Stimulated activated CD4-positive, alpha-beta T cell treated with anti-CD3 and anti-CD28 coated beads, TNF-alpha, amount 100 ng/mL, for 48 hours (primary cell): ENCODE measurements at places on chromosomes 11 and 22.

DNA sequence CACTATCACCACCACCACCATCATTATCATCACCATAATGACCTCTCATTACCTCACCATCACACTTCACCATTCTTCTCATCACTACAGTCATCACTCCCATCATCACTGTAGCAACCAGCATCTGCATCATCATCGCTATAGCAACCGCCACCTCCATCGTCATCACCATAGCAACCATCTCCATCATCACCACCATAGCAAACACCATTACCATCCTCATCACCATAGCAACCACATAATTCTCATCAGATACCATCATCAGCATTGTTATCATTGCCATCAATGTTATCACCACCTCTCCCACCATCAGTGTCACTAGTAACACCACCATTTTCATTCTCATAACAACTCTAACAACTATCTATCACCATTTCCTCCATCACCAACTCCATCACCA lies 23.1 kb upstream of the CD82 start:
- no peak for DNase-seq

- DNase-seq: no peak
Observed at GRCh38 chr11:65633390-65634108, 4.4 kb upstream of the SIPA1 start.

DNA sequence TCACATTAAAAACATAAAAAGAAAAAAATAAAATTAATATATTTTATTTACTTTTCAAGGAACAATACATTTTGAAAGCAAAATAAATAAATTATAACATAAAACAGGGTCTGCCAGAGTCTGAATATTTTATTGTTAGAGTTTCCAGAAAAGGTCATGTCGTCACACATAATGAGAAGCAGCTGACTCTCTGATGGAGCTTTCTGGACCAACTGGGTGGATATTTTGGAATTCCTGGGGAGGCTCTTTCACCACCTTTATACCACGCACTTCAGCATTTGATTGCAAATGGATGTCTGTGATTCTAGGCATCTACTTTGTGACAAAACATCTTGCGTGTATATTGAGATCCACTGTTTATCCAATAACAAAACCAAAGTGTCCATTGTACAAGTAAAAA lies 455.0 kb upstream of the CCDC179 start:
- DNase-seq: no peak

- no peak for DNase-seq
Observed at GRCh38 chr22:46044621-46045458, 67.9 kb upstream of the WNT7B start.

- no peak for DNase-seq
Observed at GRCh38 chr22:50452649-50453048, 22.2 kb downstream of the SBF1 start.

- DNase-seq: no peak
Observed at GRCh38 chr22:30561402-30562189, 12.9 kb downstream of the GAL3ST1 start.

DNA sequence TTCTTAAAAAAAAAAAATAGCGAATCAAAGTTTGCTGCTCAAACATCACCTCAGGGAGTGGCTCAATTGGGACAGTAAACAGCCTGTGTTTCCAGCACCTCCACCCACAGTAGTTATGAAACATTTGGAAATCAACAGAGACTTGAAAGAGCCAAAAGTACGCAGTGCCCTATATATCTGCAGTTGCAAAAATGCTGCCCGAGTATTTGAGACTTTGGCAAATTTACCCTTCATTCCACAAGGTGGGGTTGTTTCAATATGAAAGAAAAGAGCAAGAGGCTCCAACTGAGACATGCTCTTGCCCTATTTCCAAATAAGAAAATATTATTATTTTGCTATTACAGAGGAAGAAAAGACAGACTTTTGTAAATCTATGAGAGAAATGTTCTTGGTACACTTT lies 851.1 kb upstream of the RAG2 start:
- DNase-seq: no peak

DNA sequence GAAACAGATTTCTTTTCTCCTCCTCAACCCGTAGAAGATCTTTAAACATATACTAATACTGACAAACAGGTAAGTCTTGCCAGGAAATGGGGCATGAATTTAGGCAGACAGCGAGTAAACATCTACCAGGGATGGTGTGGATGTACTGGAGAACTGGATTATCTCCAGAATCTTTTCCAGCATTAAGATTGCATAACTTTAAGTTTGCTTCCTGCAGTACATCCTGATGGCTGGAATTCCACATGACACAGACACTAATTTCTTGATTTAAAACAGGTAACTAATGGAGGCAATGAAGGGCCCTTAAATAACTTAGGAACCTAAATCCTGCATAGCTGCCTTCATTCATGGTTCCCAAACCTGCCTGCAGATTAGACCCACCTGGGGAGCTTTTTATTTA lies 40.7 kb downstream of the JHY start:
- no peak for DNase-seq

GRCh38 chr11:221539-221938 lies 14.0 kb downstream of the RIC8A start:
- no peak for DNase-seq

DNA sequence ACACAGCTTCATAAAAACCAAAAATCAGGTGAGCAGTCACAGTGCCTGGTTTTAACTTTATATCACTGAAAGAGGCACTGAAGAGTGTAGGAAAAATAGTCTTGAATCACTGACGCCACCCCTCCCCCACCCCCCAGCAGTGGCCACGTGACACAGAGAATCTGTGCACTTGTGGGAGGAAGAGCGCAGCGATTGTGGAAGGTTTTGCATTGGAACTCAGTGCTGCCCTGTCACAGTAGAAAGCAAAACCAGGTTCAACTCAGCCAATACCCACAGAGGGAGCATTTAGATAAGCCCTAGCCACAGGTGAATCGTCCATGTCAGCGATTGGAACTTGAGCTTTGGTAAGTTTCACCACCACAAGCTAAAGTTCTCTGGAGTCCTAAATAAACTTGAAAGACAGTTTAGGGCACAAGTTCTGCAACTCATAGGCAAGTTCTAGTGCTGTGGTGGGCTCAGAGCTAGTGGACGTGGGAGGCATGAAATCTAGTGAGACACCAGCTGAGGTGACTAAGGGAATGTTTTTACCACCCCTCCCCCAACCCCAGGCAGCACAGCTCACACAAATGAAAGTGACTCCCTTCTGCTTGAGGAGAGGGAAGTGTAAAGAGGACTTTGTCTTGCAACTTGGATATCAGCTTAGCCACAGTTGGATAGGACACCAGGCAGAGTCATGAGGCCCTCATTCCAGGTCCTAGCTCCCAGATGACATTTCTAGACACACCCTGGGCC lies 13.3 kb downstream of the OR52B2 start:
- DNase-seq: no peak

- no peak for DNase-seq
Observed at GRCh38 chr11:2696455-2696854, 3.3 kb downstream of the KCNQ1OT1 start.

- no peak for DNase-seq
Observed at GRCh38 chr22:44758344-44758973, 6.1 kb downstream of the ARHGAP8 start.

GRCh38 chr11:108340973-108341372 lies 118.1 kb downstream of the ATM start:
- no peak for DNase-seq

DNA sequence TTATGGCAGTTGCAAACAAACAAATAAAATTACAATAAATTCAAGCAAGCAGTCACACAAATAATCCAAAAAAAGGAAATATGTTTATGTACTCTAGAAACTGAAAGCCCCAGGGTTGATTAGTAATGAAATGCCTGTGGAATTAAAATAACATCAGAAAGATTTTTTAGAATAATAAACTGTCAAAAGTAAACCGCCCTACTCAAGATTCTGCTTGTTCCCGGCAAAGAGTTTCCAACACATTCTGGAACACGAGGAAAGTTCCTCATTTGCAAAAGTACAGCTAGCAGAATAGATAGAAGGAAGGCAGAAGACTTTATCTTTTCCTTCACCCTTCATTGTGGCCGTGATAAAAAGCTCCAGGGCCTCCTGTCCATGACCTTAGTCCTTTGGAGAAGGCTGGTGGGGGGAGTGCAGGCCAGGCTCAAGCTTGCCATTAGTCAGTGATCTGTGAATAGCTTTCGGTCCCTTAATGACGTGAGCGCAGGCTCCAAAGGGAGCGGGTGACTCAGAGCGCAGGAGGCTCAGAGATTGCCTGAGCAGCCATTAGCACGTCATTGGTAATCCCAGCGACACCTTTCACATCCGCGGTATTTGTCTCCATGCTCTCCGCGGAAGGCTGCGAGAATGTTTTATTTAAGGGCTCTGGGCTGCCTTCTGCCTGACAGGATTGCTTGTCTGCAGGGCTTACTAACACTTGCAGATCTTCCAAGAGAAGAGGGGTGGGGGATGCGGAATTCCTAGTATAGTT lies 458.3 kb downstream of the METTL15 start:
- no peak for DNase-seq

- DNase-seq: no peak
Observed at GRCh38 chr22:35380013-35380412, 883 bp upstream of the HMOX1 start.

DNA sequence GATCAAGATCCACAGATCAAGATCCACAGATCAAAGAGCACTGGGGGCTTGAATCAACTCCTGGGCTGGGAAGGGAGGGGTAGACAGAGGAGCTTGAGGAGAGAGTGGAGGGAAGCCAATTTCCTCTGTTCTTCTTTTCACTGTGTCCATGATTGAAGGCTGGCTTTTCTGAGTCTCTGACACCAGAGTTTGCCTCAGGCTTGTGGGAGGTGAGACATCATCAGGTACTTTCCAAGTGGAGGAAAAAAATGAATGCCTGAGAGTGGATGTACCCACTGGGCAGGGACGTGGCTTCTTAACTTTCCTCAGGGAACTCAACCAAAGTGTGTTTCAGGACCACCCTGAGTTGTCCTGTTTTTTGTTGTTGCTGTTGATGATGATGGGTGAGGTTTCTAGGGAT lies 11.0 kb upstream of the HEPHL1 start:
- no peak for DNase-seq

- no peak for DNase-seq
Observed at GRCh38 chr11:61087426-61088119, 14.7 kb upstream of the CD5 start.

DNA sequence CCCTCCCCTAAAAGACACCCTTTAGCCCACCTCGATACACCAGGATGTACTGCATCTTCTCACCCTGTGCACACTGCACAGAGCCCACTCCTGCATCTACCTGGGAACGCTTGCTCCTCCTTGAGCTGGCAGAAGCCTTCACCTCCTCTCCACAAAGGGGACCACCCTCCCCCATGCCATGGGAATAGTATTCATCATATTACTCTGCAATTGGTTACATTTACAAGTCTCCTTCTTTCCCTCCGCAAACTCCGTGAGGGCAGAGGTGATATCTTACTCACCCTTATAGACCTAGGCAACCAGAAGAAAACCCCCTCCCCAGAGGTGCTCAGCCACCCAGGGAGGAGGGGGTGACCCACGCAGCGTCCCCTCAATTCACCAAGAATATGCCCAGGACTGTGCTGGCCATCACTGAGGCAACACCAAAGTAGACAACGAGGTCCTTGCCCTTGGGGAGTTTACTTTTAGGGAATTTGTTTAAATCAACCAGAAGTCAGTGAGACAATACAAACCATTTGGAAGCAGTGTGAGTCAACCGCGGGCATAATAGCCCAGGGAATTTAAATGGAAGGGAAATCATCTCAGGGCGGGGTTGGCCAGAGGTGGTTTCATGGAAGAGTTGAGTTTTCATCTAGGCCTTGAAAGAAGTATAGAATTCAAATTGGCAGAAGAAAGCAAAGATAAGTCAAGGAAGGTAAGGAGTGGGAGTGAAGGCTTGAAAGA lies 214.5 kb downstream of the BARX2 start:
- no peak for DNase-seq
